ENCODE measurements at places on chromosomes 11 and 22.
A peak's percentile ranks its signal among the peaks of the same experiment; 100 is the strongest.

DNA sequence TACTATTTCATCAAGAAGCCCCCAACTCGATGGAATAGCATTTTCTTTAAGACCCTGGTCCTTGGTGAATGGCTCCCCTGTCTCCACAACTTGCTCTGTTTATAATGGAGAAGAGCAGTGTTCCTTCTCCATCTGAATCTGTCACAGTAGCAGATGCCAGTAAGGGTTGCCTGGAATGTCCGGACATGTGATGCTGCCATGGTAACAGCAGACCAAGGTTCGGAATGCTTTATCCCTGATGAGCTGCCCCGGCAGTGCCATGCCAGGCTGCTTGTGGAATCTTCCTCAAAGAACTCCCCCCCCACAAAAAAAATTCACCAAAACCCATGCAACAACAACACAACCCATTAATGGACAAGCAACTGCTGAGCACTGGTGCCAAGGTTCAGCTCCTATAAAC lies 72.5 kb downstream of the KCNC1 start:
- DNase-seq, result no peak

DNA sequence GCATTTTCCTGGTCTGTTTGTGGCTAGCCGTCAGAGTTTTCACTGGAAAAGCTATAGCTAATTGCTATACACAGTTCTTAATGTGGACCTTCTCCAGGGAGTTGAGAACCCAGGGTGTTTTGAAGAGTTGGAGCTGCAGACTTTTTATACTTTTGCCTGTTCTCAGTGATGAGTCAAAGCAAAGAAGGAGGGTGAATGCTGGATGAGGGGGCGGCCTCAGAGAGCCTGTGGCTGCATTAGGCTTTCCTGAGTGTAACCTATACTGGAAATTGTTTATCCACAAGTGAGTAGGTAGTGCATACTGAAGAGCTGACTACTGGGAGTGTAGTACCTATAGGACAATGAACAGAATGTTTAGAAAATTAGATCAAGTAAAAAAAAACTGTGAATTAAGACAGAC lies 79.7 kb upstream of the HORMAD2 start:
- DNase-seq, result no peak

GRCh38 chr22:41687901-41688364 lies 734 bp downstream of the SNU13 start:
- DNase-seq, result no peak

DNA sequence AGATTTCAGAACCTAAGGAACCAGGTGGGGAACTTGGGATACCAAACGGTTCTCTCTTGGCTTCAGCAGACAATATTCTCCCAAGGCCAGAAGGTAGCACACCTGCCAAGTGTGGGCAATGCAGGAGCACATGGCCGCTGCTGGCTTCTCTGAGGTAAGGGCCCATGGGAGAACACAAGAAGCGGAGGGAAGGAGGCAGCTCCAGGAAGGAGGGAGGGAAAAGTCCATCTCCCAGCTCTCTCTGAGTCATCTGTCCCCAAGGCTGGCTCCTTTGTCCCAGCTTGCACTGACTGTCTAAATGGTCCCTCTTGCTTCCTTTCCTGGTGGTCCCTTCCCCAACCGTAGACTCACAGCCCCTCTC lies 557.9 kb upstream of the CADM1 start:
- no peak for DNase-seq

DNA sequence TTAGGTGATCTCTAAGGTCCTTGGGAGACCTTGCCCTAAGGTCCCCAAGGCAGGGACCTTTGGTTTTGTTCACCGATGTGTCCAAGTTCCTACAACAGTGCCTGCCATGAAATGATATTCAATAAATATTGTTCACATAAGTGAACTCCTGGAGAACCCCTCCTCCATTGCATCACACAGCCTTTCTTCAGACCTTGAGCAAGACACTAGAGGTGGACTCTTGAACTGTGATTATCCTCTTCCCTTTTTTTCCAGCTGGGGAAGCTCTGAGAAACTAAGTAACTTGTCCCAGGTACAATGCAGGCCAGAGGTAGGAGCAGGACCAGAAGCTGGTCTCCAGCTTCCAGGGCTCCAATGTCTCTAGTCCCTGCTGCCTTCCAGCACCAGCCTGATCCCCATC lies 76.6 kb upstream of the LMO1 start:
- DNase-seq, result no peak

DNA sequence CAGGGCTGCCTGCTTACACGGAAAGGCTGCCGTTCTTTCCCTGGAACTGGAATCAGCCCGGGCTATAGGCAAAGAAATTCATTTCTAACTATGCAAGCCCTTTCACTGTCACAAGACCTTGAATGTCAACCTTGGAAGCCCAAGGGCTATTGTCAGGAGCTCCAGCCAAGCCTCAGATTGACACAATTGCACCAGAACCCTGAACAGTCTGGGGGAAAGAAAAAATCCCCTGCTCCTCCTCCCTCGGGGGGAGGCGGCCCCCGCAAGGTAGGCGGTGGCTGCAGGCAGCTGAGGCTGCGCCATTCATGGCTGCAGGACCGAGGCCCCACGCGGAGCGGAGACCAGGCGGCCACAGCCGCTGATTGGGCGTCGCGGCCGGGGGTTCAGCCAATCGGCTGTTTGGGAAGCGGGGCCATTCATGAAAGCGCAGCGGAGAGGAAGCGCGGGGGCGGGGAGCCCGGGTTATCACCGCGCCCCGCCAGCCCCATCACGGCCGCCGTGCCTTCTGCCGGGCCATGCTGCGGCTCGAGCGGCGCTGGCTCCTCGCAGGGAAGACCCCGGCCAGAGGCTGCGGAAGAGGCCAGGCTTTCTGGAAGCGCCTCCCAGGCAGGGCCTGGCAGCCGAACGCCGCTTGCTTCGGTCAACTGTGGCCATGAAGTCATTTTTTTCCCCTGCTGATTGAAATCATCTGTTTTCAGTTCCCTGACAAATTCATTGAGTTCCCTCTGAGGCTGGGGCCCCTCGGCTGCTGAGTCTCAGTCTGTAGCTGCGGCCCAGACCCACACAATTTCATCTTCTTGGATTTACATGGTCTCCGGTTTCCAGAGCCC lies 38.1 kb upstream of the LINC01488 start:
- peak; percentile 10 for DNase-seq

- DNase-seq, result no peak
Observed at GRCh38 chr22:36287881-36288515, 35.1 kb downstream of the APOL1 start.

- no peak for DNase-seq
Observed at GRCh38 chr11:134578807-134579723, 167.0 kb upstream of the B3GAT1 start.

- DNase-seq, result no peak
Observed at GRCh38 chr22:39815932-39816331, 77.6 kb downstream of the ENTHD1 start.

- DNase-seq, result no peak
Observed at GRCh38 chr11:106974831-106975230, 43.4 kb downstream of the GUCY1A2 start.

DNA sequence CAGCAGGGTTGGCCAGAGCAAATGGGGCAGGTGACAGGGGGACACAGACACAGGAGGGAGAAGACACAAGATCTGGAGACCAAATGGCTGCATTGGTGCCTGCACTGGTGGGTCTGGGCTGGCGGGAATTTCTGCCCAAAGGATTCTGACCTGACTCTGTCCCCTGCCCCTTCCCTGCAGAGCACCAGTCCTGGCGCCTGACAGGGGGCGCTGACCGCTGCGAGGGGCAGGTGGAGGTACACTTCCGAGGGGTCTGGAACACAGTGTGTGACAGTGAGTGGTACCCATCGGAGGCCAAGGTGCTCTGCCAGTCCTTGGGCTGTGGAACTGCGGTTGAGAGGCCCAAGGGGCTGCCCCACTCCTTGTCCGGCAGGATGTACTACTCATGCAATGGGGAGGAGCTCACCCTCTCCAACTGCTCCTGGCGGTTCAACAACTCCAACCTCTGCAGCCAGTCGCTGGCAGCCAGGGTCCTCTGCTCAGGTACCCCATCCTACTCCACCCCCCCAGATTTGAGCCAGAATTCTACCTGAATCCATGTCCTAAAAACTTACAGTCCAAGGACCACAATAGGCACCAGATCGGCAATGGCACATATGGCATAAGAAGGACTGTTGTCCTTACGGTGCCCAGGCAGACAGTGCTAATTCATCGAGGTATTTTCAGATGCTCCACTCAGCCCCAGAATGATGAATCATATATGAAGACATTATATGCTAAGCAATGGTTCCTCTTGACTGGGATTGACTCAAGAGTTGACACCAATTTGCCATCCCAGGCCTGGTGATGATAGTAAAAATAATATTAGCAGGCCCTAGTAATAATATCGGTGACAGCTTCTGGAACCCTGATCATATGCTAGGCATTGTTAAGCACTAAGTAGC lies 38.2 kb downstream of the CD6 start:
- DNase-seq, result no peak

DNA sequence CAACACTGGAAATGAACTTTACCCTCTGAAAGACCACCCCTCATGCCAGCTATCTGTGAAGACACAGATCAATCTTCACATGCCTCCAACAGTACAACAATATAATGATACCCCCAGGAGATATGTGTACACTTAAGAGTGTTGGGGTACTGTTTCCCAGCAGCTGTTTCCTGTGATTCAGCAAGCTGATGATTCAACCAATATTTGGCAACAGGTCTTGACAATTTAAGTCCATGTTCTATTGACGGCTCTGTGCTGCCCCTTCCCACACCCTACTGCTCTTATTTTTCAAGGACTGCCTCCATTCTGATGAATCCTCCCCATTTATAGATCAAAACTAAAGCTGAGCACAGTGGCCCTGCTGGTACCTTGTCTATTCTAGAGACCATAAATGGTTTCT lies 6.6 kb downstream of the SNX19 start:
- DNase-seq, result no peak

- no peak for DNase-seq
Observed at GRCh38 chr11:18312663-18313420, 9.1 kb downstream of the HPS5 start.

DNA sequence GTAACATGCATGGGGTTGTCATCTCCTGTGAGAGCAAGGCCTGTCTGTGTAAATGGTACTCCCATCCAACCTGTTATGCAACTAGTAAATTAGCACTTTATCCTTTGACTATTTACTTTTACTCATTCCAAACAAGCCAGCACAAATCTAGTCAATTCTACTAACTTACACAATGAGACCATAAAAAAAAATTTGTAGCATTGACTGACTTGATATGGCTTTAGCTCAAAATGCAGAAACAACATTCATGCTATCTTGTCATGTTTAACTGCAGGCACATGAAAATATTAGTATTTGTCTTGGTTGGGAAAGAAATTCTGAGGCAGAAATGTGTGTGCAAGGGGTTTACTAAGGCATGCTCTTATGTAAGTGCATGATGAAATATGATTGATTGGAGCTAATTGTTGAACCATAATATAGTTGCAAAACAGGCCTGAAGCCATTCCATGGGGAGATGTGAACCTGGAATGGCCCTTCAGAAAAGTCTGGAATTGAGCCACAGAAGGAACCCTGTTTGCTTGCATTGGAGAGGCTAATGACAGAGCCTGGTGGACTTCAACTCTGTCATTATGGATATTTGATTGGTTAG lies 2.5 kb downstream of the SLC22A25 start:
- no peak for DNase-seq

DNA sequence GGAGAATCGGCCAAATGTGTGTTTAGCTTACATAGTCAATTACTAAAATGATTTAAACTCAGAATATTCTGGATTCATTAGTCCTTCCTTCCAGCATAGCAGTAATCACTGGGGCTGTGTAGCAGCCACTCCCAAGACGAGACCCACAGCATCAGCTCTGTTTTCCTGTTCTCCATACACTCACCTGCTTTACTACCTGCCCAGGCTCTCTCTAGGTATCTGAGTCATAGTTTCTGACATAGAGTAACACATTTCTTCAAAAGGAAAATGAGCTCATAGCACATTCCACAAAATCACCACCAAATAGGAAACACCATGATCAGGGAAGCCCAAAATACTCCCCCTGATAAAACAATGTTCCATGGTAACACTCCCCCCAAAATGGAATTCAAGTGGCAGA lies 22.9 kb downstream of the MORC2 start:
- no peak for DNase-seq

GRCh38 chr11:130180491-130180890 lies 20.9 kb downstream of the ST14 start:
- DNase-seq, result no peak
